ENCODE measurements at places on chromosomes 6 and 20.
A peak's percentile ranks its signal among the peaks of the same experiment; 100 is the strongest.

- H3K27ac ChIP-seq, result no peak overlapping the region
- H3K27me3 ChIP-seq, result no peaks in the 10 kb centered on the region
- no peak for DNase-seq
- H3K4me3 ChIP-seq, result no peak overlapping the region
Observed at GRCh38 chr6:137892271-137892708, 25.2 kb downstream of the TNFAIP3 start.

DNA sequence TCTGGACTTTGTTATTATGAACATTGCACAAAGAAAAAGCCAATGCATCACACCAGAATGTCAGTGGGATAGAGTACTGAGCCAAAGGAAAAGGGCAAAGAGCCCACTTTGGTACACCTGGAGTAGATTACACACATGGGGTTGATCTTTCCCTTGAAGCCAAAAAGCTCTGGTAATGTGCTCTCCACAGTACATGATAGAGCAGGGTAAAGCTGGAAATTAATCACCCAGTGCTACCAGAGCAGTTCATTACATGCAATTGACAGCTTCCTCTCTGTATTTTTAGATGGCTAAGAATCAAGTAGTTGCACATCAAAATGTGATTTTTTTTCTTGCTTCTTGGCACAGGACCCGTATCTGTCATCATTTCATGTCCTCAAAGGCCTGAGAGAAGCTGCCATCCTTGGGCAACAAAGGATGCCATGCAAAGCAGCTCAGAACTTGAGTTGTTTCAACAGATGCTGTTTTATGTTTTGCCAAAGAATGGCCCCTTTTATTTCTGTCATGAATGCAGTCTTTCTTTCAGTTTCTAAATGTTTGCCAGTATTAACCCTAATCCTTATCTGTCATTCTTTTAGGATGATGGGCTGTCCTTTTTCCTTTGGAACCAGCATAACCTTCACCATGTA, 88.1 kb downstream of the HDGFL1 start:
- no peak overlapping the region for H3K27ac ChIP-seq
- H3K4me1 ChIP-seq, result no peaks in the 10 kb centered on the region
- H3K27me3 ChIP-seq, result no peaks in the 10 kb centered on the region
- H3K4me3 ChIP-seq, result no peak overlapping the region
- DNase-seq, result no peak
- H3K36me3 ChIP-seq, result no peaks in the 10 kb centered on the region

GRCh38 chr6:157061770-157062594, 261.3 kb downstream of the TMEM242 start:
- no peaks in the 10 kb centered on the region for H3K27me3 ChIP-seq
- no peaks in the 10 kb centered on the region for H3K4me1 ChIP-seq
- H3K36me3 ChIP-seq, result no peaks in the 10 kb centered on the region
- no peak overlapping the region for H3K4me3 ChIP-seq
- no peak for DNase-seq
- H3K27ac ChIP-seq, result no peak overlapping the region

DNA sequence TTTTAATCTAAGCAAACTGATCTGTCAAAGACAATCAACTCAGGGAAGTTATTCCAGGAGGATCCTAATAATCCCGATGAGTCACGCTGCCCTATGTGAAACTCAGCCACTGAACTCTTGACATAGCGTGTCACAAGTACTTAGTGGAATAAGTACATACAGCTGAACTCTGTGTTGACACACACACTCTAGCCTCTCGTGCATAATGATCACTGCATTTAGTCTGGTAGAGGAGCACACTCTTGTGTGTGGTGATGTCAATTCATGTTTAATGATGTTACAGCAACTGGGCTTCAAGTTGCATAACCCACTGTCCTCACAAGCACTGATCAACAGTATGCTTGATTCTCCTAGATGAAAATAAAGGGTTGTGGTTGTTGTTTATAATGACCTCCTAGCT, 148.3 kb downstream of the HACE1 start:
- no peaks in the 10 kb centered on the region for H3K27me3 ChIP-seq
- no peaks in the 10 kb centered on the region for H3K4me1 ChIP-seq
- no peak overlapping the region for H3K4me3 ChIP-seq
- H3K27ac ChIP-seq, result no peak overlapping the region

DNA sequence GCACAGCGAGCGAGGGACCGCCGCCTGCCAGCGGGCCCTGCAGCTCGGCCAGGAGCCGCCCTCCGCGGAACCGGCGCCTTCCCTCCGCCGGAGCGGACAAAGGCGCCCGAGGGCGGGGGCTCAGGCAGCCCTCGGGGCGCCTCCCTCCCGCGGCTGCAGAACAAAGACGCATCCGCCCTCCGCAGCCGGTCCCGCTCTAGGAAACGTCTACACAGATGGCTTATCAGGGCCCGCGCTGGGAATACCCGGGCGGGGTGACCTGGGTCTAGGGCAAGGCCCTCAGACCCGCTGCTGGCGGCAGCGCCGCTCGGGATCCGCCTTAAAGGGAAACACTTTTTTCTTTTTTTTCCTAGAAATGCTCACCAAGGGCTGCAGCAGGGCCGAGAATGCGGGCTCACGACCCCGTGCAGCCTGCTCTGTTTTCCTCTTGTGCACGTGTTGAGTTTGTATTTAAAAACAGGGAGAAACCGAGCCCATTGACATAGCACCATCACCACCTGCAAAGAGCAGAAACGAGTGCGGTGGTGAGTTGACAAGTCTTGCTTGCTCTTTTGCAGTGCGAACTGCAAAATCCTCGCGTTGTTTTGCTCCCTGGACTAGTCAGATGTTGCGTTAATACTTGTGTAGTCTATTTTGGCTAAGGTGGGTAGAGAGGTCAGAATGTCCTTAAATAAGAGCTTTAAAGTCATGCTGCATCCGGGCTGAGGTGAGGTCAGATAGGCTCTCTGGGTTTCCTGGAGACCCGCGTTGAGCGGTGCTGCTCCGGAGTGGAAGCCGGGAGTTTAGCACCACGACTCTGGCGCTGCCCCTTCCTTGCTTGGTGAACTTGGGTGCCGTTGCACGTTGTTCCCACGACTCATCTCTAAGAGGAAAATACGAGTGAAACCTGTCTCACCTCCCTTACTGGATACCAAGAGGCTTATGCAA, 1.1 kb upstream of the RPS6KA2 start:
- DNase-seq, result peak; percentile 69
- peak overlapping the region; percentile 66 for H3K4me3 ChIP-seq
- H3K27me3 ChIP-seq, result peaks cover 9% of the 10 kb centered on the region
- H3K27ac ChIP-seq, result peak overlapping the region; percentile 94
- peaks cover 15% of the 10 kb centered on the region for H3K4me1 ChIP-seq

DNA sequence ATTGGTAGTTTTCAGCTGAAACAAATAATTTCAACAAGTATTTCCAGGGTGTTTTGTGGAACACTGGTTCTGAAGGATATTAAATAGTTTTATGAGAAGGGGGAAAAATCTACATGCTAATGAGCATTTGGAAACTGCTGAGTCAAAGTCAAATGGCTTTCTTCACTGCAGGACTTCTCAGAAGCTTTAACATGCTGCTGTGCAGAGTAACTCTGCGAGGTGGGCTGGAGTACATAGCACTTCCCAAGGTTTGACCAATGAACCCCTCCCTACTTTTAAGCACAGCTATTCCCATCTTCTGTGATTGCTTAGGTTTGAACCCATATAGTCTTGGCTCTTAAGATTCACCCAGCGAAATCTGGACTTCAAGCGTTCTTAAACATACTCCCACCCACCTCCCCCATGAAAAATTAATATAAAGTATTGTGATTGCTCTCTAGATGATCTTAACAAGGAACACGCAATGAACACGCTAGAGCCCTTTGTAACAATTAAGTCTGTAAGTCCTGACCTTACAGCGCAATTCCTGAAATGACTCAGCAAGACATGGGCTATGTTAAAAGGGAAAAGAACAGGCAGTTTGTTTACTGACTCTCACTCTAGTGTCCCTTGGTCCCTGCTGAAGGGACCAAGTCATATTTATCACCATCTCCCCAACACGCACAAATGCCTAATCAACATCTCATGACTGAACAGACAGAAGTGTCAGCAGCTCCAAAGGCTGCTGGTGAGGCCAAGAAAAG, 105.2 kb downstream of the NFATC2 start:
- H3K27me3 ChIP-seq, result no peaks in the 10 kb centered on the region
- no peaks in the 10 kb centered on the region for H3K4me1 ChIP-seq
- H3K27ac ChIP-seq, result no peak overlapping the region
- peaks cover 4% of the 10 kb centered on the region for H3K36me3 ChIP-seq
- H3K4me3 ChIP-seq, result no peak overlapping the region
- DNase-seq, result no peak

DNA sequence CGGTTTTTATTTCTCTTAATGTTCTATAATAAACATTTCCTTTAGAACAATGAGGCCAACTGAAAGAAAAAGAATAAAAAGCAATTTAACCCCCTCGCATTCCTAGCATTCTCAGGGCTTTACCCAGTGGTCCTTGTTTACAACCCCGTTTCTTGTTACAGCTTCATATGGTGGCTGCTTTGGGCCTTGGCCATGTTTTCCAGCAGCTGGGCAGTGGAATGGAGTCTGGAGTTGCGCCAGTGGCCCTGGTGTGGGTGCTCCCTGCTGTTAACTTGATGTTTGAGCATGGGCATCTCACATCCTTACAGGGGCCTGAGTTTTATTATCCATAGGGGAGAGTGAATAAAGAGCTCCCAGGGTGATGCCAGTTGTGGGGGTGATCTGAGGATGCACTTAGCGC, 18.8 kb downstream of the EFCAB8 start:
- H3K4me3 ChIP-seq, result no peak overlapping the region
- DNase-seq, result no peak
- H3K4me1 ChIP-seq, result no peaks in the 10 kb centered on the region

DNA sequence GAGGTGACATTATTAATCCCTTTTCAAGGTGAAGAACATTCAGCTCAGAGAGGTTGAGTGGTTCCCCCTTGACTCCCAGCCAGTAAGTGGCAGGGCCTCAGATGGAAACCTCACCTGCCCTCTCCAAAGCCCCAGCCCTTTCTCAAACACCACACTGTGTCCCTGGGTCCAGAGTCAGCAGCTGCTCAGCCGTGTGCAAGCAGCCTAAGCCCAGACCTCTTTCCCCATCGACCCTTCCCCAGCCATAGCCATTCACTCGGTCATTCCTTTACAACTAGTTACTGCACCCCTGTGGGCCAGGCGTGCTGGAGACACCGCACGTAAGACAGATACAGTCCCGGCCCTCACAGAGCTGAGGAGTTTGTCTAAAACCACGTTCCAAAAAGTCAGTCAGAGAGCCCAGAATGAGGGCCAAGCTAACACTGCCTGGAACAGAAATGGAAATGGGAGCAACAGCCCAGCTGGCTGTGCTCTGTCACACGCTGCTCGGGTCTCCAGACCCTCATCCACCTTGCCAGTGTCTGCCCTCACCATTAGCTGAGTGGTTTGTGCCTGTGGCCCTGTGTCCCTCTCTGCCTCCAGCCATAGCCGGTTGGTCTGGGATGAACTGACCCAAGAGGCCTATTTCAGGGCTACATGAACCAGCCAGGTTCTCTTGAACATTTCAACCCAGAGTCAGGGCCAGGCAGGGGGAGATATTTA, 29.6 kb downstream of the ZC3H12D start:
- H3K36me3 ChIP-seq, result no peaks in the 10 kb centered on the region
- H3K27ac ChIP-seq, result peak overlapping the region; percentile 79
- no peak overlapping the region for H3K4me3 ChIP-seq
- no peaks in the 10 kb centered on the region for H3K27me3 ChIP-seq

- no peaks in the 10 kb centered on the region for H3K36me3 ChIP-seq
- peak within 1 kb of the TSS; percentile 69 for H3K27ac ChIP-seq
- peak; percentile 22 for DNase-seq
Observed at GRCh38 chr6:10521104-10521808, at the start of gene GCNT2. TSS of gene GCNT2 (plus strand) at chr6:10521351. CDS start at chr6:10528912, 7,561 bp downstream.

Measured in transverse colon (tissue), 4 donors.